ENCODE measurements at places on chromosomes 3 and 15.

GRCh38 chr15:67458331-67459029 lies 62.5 kb upstream of the C15orf61 start:
- DNase-seq = no peak

GRCh38 chr3:151697496-151697895 lies 36.2 kb upstream of the AADACL2 start:
- DNase-seq = no peak

- DNase-seq = no peak
These were observed 197.0 kb upstream of the CFAP20DC start for GRCh38 chr3:59246719-59247401.

- DNase-seq = no peak
These were observed 877.2 kb downstream of the CADM2 start for GRCh38 chr3:85835857-85836440.
